ENCODE measurements at places on chromosomes 3 and 15.
A peak's percentile ranks its signal among the peaks of the same experiment; 100 is the strongest.

- peak; percentile 32 for DNase-seq
These were observed 39.2 kb upstream of the BCL2A1 start for GRCh38 chr15:80010131-80010673.

- DNase-seq = no peak
These were observed 515.6 kb downstream of the ZIC1 start for GRCh38 chr3:147924755-147925154.

- peak; percentile 47 for DNase-seq
These were observed 1.1 kb downstream of the ARMC8 start for GRCh38 chr3:138188013-138188730.

DNA sequence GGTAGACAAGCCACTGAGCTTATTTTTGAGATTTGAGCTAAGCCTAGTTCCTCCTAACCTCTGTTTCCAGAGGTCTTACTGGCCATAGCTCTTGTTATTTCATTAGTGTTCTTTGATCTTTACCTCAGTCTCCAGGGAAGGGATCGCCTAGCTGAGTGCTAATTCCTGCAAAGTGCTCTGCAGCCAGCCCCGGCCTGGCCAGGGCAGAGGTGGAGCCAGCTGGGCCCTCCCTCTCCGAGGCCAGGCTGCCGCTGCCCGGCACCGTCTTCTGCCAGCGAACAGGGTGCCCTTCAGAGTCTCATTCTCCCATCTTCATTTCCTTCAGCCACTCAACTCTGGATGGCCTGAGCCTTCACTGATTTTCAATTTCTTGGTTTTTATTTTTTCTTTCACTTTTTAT lies 19.7 kb downstream of the FAN1 start:
- DNase-seq = no peak

DNA sequence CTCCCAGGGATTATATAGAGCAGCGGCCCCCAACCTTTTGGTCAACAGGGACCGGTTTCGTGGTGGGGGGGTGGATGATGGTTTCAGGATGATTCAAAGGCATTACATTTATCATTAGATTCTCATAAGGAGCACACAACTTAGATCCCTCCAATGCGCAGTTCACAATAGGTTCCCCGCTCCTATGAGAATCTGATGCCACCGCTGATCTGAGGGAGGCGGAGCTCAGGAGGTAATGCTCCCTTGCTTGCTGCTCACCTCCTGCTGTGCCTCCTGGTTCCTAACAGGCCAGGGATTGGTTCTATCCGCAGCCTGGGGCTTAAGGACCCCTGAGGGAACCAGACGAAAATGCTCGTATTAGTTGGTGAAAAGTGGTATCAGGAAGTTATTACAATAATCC lies 1.3 kb upstream of the HACD2 start:
- peak; percentile 72 for DNase-seq

GRCh38 chr15:101201411-101202174 lies 50.3 kb downstream of the CHSY1 start:
- peak; percentile 98 for DNase-seq

All from fibroblast of skin of right quadriceps (primary cell).